ENCODE measurements at places on chromosomes 11 and 22.

GRCh38 chr22:21014726-21015465 is at the start of gene P2RX6:
Gene P2RX6, plus strand, starts transcription at chr22:21015165. Its CDS starts 10 bp downstream, at chr22:21015175.
- peak; percentile 95 for DNase-seq

DNA sequence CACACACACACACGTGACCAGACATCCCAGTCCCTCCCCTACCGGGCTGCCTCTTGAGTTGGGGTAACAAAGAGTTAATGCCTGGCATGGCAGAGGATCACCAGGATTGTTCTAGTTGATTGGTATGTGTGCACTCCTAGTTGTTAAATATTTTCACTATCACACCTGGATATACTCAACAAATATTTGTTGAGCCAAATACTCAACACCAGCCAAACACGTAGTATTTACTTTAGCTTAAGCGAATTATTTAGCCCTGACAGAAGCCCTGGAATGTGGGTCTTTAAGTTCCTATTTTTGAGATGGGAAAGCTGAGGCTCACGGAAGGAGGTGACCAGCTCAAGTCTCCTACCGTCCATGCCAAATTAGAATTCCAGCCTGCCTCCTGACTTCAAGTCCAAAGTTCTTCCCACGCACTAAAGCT is 10.5 kb downstream of the CD3E start:
- DNase-seq: no peak

- no peak for DNase-seq
Observed at GRCh38 chr22:41544671-41545476, 604 bp upstream of the POLR3H start.

DNA sequence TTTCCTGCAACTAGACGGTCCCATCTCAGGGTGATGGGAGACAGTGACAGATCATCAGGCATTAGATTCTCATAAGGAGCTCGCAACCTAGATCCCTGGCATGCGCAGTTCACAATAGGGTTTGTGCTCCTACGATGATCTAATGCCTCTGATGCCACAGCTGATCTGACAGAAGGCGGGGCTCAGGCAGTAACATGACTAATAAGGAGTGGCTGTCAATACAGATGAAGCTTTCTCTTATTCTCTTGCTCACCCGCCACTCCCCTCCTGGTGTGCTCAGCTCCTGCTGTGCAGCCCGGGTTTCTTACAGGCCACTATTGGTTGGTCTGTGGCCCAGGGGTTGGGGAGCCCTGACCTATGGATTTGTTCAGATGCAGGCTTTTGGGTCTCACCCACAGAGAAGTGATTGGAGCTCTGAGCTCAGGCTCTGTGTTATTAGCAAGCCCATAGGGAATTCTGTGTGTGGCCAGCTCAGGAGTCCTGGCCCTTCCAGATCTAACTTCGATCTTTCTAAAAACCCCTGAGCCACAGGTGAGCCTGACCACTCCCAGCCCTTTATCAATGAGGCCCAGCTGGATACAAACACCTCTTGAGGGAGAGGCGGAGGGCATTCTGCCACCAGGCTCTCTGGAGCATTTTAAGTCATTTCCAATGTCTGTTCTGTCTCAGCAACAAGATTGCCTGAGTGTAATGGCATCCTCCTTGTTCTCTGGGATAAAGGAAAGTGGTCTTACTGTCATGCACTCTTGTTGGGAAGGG is 351.8 kb downstream of the BUD13 start:
- no peak for DNase-seq

GRCh38 chr22:20751185-20751851 is 22.6 kb upstream of the SERPIND1 start:
- DNase-seq: peak; percentile 72

All from islet precursor cell (in vitro differentiated cells).